NCI-H1092 (cell line): ENCODE measurements at places on chromosomes 7 and 10.

DNA sequence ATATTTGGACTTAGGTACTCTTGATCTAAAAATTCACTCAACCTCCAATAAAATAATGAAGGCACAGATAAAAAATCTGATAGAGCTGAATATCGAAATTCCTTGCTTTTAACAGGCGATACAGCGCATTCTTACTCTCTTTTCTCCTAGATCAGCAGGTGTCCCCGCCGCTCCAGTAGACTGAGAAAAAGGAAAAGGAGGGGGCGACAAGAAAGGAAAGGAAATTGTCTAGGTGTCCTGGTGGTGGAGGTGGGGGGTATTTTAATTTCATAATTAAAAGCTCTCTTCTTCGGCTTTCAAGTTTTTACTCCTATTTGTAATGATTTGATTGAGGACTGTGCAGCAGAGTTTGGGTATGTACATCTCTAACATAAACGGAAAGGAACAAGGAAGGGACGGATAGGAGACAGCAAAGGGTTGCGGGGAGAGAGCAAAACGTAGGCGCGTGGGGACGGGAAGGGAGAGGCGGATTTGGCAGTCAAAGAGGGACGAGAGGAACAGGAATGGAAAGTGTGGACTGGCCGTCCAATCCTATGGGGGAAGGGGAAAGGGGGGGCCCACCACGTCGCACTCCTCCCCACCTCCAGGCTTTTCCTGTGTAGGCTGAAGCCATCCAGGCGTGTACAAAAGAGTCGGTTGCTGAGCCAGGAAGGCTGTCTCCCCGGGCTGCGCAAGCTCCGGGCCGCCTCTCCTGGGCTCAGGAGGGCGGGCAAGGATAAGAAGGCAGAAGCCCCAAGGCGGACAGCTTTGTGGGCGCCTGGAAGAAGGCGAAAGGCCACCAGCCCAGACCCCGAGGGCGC is 875 bp upstream of the HECTD2 start:
- peak; percentile 69 for DNase-seq

DNA sequence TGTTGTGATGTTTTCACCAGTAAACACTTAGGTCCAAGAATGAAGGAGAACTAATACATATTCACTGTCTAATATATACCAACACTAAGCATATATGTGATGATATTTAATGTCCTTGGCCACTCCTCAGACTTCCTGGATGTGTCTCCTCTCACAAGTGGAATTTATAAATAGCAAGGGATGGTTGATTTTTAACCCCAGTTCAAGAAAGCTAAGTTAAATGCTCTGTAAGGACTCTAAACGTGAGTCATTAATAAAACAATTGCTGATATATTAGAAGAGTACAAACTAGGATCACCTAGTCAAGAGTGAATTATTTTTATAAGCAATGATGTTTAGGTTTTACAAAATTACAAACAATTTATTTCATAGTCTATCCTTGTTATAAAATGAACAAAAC is 355.9 kb upstream of the TMEM229A start:
- no peak for DNase-seq

GRCh38 chr7:86951895-86952294 is 107.6 kb downstream of the ELAPOR2 start:
- DNase-seq, result no peak

GRCh38 chr10:131195558-131196159 is 115.9 kb downstream of the TCERG1L start:
- DNase-seq, result no peak

DNA sequence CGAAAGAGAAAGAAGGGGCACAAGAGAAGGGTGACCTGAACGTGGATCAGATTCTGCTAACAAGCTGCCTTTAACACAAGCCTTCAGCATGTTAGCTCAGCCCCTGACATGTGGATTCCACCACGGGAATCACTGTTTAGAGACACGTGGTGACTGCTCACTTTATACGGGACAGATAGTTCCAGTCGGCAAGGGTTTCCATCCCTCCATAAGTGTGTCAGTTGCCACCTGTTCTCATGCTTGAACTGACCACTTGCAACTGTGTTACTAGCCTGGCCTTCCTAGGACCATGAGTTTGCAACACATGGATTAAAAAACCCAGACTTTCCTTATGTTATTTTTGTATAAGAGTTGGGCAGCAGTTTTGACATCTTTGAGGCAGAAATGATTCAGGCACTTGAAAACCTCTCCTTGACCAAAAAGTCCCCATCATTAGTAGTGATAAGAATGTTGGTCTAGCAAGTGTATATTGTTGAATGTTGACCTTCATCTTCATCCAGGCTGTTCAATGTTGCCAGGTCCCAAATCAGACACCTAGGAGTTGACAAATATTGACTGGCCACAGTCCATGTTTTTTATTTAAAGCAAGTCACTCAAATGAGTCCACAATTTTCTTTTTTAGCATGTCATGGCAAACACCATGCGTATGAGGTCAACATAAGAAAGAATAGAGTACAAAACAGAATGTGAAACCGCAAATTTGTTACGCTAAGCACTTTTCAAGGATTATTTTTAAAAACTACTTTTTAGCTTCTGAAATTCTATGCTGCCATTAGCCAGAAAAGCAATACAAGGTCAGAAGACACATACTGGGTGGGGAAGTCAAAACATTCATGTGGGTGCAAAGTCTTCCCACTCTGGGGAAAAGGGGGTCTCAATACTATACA is 101.6 kb downstream of the ABLIM1 start:
- DNase-seq, result no peak
